ENCODE measurements at places on chromosomes 2 and 18.

GRCh38 chr2:17272170-17272569 is 246.1 kb downstream of the RAD51AP2 start:
- DNase-seq = no peak

GRCh38 chr18:60599267-60599666 is 226.7 kb upstream of the MC4R start:
- no peak for DNase-seq

DNA sequence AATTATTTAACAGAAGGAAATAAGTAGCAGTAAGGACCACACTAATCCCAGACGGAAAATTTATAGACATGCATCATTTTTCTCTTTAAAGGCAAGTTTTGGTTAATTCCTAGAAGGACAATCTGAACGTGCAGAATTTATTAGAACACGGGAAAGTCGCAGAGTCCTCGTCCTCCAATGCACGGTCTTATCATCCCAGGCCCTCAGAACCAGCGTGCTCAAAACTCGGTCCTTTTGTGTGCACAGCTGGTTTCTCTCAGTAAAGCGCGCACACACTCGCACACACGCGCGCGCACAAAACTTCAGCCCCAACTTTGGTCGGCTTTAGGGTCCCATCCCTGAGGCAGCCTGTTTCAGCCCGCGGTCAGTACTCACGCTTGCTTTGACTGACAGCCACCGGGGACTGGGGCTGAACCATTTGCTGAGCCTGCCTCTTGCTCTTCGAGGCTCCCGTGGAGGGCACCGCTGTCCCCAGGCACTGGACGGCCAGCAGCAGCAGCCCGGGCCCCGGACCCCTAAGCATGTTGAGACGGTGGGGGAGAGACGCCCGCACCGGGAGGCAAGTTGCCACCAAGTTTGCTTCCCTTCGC is 493 bp downstream of the FN1 start:
- peak; percentile 36 for DNase-seq

DNA sequence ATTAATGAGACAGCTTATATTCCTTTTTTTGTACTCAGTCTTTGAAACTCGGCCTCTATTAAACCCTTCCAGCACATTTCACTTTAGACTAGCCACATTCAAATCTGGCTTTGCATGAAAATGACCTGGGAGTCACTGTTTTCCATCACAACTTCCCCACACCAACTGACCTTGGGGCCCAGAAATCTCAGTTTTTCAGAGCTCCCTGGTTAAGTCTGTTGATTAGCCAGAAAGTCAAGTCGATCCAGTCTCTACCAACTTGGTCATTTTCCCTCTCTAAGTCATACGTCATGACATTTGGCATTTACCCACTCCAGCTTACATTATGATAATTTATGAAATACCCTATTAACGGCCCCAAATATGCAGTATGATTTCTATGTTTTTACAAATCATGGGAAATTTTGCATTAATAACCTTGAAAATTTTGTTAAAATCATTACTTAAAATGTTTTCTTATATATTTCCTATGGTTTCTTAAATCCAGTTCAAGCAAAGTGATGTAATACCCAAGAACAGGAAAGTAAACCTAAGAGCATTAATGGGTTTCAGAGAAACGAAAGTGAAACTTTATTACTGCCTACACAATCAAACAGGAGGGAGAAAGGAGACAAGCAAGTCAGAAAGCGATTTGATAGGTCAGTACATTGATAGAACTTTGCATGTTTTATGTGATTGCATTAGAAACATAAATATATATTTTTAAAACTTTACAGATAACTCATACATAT is 77.1 kb downstream of the SPATS2L start:
- peak; percentile 60 for DNase-seq

DNA sequence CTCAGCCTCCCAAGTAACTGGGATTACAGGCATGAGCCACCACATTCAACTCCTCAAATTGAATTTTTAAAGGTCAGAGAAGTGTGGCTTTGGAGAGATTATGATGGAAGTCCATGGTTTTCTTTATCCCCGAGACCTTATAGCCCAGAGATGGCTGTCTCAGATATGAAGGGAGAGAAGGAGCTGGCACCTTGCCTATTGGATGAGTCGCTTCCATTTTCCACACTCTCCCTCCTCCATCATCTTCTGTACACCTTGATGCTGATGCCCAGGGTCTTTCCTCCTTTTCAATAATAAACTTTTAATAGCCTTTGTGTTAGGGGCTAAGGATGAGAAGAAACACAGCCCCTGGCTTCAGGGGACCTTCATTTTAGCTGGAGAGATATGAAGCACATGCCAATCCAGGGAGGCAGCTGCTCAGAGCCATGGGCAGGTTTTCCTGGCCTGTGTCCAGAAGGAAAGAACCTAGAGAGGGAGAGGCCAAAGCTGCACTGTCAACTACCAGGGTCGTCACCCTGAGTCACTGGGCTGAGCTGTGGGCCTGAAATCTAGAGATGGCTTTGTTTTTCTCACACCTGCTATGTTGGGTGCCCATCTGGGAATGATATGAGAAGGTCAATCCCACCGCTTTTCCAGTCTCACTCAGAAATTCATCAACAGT is 146.0 kb upstream of the SERTAD2 start:
- DNase-seq = no peak

DNA sequence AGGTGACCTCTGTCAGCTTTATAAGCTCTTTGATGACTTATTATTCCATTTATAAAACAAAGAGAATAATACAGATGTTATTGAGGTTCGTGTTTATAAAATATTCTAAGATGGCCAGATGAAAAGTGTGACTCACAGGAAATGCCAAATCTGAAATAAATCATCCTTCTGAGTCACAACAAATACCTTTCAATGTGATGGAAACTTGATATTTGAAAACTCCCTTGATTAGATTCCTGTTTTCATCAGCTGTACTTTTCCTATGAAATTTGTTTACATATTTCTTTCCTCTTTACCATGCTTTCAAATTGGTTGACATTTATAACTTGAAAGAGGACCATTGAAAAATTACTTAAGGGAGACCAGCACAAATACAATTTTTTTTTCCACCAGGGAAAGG is 30.6 kb upstream of the PPP1R1C start:
- DNase-seq = no peak

GRCh38 chr2:135320465-135321355 is 210.3 kb downstream of the ZRANB3 start:
- no peak for DNase-seq

DNA sequence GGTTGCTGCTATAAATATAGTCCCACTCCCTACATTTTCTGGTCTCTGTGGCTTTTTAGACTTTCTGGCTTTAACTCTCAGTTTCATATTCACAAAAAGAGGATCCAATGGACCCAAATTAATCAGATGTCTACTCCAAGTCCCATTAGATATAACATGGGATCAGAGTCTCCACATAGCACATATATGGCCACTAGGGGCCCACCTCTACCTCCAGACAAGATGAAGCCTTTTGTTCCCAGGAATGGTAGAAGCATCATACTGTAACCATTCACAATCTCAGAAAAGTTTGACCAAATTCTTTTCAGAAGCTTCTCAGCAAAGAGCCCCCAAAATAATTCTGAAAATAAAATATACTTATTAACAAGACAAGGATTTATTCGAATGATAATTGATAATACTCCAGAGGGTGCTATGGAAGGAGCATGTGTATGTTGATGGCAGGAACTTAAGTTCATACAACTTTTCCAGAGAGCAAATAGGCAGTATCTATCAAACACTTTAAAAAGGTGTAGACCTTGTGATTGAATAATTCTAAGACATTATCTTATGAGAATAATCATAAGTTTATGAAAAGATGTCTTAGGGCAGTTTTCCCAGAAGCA is 382.3 kb upstream of the CRIM1 start:
- DNase-seq = peak; percentile 67

GRCh38 chr2:236767941-236768340 is 198.3 kb downstream of the ACKR3 start:
- DNase-seq = no peak

DNA sequence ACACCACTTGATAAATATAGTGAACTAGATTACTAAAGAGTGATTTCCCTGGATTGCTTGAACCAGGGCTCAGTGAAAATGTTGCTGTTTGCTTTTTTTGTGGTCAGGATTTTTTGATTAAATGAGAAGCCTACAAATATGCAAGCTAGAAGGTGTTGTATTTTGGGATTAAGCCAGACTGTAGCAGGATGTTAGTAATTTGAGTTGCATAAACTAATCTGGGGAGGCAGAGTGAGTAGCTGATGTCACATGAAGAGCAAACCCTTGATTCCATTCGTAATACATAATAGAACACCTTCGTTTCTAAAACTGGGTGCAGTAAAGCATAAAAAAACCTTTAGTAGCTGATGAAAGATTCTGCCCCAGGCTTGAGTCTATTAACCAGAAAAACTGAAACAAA is 32.0 kb downstream of the NEDD4L start:
- DNase-seq = no peak

GRCh38 chr2:17313261-17313660 is 205.0 kb downstream of the RAD51AP2 start:
- no peak for DNase-seq

GRCh38 chr2:119142824-119143223 is 15.7 kb downstream of the C1QL2 start:
- DNase-seq = peak; percentile 47

GRCh38 chr2:119114266-119114665 is 44.3 kb downstream of the C1QL2 start:
- DNase-seq = no peak

- DNase-seq = peak; percentile 41
Measured at GRCh38 chr18:44900627-44901026, 219.9 kb downstream of the SETBP1 start.

DNA sequence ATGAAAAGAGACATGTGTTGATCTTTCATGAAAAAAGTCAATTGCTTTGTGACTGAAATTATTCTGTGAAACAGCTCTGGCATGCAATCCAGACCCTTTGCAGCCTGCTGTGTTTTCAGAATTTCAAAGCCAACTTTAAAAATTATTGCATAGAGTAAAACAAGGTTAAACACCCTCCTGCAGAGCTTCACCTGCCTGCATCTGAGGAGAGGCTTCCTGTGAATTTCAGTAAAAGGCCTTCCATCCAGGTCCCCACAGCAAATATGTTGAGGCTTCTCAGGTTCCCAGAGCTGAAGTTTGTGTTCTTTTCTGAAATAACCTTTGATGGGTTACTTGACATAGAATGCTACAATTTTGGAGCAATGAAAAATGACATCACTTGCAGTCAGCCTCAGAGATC is 4.1 kb downstream of the XIRP2 start:
- no peak for DNase-seq

DNA sequence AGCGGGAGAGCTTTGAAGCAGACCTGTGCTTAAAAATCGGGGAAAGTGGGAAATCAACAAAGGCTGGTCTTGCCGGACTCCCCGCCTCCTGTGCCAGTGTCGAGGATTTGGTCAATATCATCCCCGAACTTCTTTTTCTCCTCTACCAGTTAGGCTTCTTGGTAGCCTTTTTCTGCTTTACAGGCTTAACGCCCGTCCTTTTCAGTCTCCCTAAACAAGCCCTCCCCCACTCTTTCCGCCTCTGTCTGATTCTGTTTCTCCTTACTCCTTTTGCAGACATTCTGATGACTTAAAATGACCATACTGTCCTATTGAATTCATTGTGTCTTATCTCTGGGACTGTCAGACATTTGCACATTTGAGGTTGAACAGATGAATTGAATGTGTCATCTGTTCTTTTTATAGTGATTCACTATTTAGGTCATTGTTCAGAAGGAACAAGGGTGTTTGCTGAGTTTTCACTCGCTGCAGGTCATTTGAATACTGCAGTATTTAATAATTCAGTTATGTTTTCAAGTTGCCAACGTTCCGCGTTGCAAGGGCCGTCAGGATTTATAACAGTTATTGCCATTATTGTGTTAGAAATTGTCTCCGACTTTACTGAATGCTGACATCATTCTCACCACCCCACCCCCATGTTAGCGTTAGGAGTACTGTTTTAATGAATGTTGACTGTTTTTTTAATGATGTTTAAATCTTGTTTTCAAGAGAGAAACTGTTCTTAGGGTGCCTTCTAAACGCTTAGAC is 1.1 kb downstream of the ITGAV start:
- DNase-seq = peak; percentile 63

DNA sequence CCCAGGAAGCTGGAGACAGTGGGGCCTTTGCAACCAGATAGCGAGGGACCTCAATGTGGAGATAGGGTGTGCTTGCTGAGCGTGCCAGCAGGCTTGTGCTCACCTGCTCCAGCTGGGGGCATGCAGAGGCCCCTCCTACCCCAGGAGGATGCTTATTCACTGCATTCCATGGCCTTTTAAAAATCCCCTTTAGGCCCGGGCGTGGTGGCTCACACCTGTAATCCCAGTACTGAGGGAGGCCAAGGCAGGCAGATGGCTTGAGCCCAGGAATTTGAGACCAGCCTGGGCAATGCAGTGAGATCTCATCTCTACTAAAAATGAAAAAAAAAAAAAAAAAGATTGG is 54.5 kb downstream of the ODC1 start:
- DNase-seq = no peak

GRCh38 chr18:35026407-35027061 is 14.7 kb upstream of the MAPRE2 start:
- DNase-seq = no peak

- no peak for DNase-seq
Measured at GRCh38 chr2:159034713-159035112, 66.3 kb downstream of the TANC1 start.

DNA sequence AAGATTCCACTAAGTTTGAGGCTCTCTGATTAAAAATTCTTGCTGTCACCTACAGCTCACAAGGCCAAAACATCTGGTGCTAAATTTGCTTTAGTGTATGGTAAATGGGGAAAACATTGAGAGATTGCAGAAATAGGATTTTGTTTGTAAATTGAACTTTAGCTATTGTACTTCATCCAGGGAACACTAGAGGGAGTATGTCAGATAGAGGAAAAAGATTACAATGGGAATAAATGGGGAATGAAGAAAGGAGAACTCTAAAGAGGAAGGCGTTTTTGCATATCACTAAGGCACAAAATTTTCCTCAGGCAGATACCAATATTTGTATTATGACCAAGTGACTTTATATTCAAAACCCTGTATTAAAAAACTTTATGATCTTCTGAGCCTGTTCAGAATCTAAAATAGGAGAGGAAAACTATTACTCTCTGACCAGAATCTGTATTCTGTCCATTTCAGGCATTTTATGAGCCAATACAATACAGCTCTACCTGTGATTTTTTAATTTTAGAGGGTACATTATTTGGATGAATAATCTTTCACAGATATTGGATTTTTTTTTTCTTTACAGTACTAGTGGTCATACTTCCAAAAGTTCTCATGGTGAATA is 52.3 kb upstream of the ITGB6 start:
- peak; percentile 54 for DNase-seq

- DNase-seq = no peak
Measured at GRCh38 chr18:7334973-7335568, 104.2 kb downstream of the LRRC30 start.

DNA sequence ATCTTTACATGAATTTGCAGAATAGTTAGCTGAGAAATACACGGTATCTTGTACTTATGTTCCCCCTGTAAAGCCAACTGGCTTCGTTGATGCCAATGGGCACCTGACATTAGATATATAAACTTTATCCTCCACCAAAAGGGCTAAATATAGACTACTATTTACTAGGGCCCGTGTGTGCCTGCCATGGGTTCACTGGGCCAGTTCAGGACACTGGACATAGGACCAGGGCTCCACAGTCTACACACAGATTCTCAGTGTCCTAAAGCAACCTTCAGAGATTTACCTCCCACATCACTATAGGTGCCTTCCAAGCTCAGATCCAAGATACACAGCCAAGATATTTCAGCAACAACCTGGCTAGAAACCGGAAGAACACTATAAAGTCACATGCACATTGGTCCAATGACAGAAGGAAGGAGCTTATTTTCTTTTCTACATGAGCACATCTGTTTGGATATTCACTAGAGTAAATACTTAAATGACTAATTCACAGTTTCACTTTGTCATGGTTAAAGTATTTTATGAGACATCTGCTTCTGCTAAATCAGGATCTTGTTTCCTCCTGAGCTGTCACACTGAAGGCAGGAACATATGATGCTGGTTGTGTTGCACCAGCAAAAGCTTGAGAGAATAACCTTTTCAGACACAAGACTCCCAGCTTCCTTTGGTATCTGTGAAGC is 95.1 kb downstream of the MYO5B start:
- no peak for DNase-seq

All from NCI-H526 (cell line).